ENCODE measurements at places on chromosomes 16 and 17.

DNA sequence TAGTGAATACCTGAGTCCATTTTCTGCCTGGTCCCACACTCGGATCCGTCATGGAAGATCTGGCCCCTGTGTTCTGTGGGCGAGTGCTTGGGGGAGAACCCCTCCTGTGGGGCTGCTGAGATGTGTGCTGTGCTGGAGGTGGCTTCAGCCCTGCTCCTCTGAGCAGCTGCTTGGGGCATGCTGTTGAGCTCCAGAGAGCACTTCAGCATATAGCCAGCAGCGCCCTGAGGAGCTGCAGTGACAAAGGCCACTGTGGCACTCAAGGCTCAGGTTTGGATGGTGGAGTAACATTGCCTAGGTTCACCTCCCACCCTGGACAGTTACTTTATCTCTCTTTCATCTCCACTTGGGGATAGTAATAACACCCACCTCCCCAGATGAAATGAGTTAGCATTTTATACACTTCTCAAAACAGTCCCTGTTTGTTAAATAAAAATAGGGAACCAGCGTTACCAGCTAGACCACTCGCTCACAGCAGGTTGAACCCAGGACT is 75.3 kb downstream of the KSR1 start:
- no peak for DNase-seq

DNA sequence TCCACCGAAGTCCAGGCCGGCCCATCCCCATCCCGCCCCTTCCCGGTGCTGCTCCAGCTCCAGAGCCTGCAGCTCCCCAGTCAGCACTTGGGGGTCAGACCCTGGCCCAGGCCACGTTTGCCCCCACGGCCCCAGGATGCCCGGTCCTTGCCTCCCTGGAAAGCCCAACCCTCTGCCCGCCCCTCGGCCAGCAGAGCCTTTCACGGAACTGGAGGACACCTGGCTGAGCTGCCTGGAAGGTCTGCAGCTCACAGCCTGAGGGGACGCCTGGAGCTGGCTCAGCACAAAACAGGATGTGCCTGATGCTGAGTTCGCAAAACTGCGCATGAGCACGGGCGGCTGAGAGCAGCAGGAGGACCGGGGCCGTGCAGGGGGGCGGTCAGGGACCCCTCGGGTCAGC is 29.7 kb upstream of the SSTR5 start:
- DNase-seq, result no peak

GRCh38 chr16:88628512-88628974 is 9.8 kb upstream of the IL17C start:
- DNase-seq, result no peak

DNA sequence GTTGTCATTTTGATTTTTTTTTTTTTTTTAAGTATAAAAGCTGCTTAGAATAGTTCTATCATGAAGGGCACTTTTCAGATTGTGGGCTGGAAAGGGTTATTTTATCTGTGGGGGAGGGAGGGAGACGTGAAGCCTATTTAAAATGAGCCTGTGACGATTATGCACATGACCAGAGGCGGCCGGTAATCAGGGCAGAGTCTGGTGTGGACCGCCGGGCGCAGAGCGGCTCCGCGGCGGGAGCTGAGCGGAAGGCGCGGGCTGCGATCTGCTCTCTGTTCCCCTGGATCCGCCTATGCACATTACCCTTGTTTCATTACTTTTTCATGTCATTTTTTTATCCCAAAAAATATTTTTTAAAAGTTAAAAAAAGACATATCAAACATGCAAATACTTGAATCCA is 23.5 kb downstream of the TMC6 start:
- no peak for DNase-seq

GRCh38 chr17:59284317-59284716 is 47.1 kb upstream of the YPEL2 start:
- no peak for DNase-seq
